ENCODE measurements at places on chromosomes 6 and 20. TPM values are rescaled to one million over a fixed set of nuclear protein-coding genes. Genes with fewer than 3 reads are reported as not detected.

LPA gene
- 0.07 TPM for total RNA-seq

SIRPB2 gene
- 0.09 TPM for total RNA-seq

SOBP gene
- 1.3 TPM for total RNA-seq

SLC22A7 gene
- not detected for total RNA-seq

GSTA2 gene
- total RNA-seq = not detected

CST3 gene
- total RNA-seq = 398 TPM

GSTA3 gene
- total RNA-seq = not detected

RSPO3 gene
- 85.2 TPM for total RNA-seq

TBX18 gene
- total RNA-seq = 16.0 TPM

LINC00237 gene
- total RNA-seq = not detected

ZNF76 gene
- 9.1 TPM for total RNA-seq

IRAK1BP1 gene
- 0.73 TPM for total RNA-seq

OLIG3 gene
- not detected for total RNA-seq

NRSN2 gene
- total RNA-seq = 48.1 TPM

PTPRA gene
- total RNA-seq = 37.5 TPM

ERVFRD-1 gene
- total RNA-seq = not detected

WFDC12 gene
- not detected for total RNA-seq

BNIP5 gene
- not detected for total RNA-seq

IPCEF1 gene
- 0.03 TPM for total RNA-seq

DEFB124 gene
- not detected for total RNA-seq

TREM2 gene
- total RNA-seq = not detected

C20orf144 gene
- total RNA-seq = 0.07 TPM

TNF gene
- total RNA-seq = not detected

SCUBE3 gene
- total RNA-seq = 0.07 TPM

RUNX2 gene
- total RNA-seq = 2.0 TPM

WFDC6 gene
- total RNA-seq = not detected

RAB23 gene
- total RNA-seq = 9.0 TPM

ITPR3 gene
- 43.2 TPM for total RNA-seq

OR14J1 gene
- not detected for total RNA-seq

SEMG1 gene
- not detected for total RNA-seq

ENPP5 gene
- total RNA-seq = not detected

PPARD gene
- total RNA-seq = 5.3 TPM

SIRPG gene
- total RNA-seq = not detected

IL17A gene
- not detected for total RNA-seq

Data from A549 treated with GW870086 at 1 μM for 4 hours (cell line).